ENCODE measurements at places on chromosomes 1 and 21.

DNA sequence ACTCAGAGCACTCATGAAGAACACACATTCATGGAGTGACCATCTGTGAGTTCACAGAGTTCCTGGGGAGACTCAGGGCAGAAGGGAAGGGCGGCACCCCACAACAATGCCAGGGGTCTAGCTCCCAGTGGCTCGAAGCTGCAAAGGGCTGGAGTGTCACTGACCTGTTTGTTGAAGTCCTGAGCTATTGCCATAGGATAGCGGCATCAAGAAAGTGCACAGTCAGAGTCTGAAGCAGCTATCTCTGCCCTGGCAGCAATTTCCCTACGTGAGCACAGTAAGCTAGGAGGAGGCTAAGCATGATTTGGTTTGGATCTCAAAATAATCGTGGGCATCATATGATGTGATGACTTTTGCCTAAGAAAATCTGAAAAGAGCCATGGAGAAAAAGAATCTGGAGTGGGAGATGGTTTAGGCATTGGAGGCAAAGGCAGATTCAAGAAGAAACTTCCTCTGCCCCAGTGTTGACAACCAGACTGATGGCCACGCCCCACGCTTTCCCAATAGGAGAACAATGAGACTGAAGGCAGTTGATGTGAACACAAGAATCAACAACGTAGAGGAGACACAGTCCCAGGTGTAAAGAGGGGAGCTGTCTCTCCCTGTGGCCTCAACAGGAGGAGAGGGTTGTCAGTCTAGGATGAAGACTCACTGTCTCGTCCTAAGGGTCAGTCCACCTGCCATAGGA lies 100.0 kb upstream of the SLC25A33 start:
- no peak for DNase-seq

- DNase-seq, result no peak
Observed at GRCh38 chr1:58430421-58431275, 115.9 kb downstream of the OMA1 start.

DNA sequence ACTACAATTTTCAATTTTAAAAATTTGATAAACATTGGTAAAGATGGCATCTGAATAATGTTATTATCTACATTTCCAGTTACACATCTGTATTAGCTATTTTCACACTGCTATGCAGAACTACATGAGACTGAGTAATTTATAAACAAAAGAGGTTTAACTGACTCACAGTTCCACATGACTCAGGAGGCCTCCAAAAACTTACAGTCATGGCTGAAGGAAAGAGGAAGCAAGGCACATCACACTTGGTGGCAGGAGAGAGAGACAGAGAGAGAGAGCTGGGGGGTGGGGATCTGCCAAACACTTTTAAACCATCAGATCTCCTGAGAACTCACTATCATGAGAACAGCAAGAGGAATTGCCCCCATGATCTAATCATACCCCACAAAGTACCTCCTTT lies 850.0 kb downstream of the LTN1 start:
- DNase-seq, result no peak

DNA sequence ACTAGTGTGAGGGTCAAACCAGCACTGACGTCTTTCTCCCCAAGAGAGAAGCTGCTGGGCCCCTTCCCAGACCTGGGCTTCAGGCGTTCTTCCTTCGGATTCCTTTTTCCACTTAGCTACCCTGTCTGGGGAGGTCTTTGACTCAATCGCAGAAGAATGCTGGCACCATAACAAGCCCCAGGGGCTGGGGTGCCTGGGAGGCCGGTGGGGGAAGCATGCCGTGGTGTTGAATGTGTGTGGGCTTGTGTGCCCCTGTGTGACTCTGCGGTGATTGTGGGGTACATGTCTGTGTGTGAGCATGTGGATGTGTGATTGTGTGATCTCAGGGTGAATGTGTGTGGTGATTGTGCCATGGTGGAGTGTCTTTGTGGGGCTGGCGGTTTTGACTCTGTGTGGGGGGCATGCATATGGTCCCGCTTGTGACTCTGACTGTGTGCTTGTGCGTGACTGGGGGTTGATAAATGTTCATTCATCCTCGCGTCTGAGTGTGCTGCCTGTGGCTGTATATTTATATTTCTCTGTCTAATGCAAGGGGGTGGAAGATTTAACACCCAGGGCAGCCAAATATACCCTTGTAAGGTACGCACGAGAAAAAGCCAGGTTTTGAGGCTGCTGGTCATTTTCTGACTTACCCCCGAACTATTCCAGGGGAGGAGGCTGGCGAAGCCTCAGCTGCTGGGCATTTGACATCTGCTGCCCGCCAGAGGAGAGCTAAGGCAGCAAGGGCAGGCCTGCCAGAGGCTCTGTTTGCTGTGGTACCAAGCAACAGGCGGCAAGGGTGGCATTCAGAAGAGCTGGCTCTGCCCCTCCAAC lies 1.1 kb upstream of the SYNC start:
- no peak for DNase-seq

DNA sequence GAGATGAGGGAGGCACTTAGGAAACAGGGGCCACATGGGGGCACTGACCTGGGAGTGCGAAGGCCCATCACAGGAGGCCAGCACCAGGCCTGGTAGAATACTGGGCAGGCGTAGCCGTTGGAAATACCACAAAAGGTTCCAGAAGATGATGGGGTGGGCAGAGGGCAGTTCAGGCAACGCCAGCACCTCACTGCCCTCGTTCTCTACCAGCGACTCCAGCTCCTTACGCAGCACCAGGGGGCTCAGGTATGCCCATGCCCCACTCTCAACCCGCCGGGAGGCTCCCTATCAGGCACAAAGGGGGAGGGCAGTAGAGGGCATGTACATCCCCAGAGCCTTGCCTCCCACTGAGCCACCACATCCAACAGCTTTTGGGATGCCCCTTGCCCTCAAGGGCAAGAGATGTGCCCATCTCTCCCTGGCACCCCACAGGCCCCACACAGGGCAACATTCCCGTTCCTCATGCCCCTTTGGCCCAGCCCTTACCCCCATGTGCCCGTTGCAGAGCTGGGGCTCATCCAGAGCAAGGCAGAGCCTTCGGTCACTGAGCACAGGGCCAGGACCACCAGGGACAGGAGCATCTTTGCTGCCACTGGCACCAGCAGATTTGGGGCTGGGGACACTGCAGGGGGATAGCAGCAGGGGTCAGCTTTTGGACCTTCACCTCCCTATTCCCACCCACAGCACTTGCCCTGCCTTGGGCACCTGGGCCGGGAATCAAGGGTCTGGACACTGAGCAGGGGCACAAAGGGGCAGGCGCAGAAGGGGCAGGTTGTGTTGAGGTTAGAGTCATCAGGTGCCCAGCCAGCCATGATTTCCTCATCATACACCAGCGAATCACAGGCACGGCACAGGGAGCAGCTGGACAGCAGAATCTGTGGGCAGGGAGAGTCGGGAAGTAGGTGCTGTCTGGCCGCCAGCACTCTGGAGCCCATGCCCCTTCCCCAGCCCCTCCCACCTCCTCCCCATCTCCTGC lies 9.7 kb upstream of the GATAD2B start:
- no peak for DNase-seq

GRCh38 chr1:153260585-153261280 lies 1.2 kb downstream of the LORICRIN start:
- DNase-seq, result no peak

- DNase-seq, result no peak
Observed at GRCh38 chr1:18535391-18536210, 54.9 kb downstream of the KLHDC7A start.

GRCh38 chr1:62437273-62437940 lies 558 bp downstream of the USP1 start:
- DNase-seq, result no peak

DNA sequence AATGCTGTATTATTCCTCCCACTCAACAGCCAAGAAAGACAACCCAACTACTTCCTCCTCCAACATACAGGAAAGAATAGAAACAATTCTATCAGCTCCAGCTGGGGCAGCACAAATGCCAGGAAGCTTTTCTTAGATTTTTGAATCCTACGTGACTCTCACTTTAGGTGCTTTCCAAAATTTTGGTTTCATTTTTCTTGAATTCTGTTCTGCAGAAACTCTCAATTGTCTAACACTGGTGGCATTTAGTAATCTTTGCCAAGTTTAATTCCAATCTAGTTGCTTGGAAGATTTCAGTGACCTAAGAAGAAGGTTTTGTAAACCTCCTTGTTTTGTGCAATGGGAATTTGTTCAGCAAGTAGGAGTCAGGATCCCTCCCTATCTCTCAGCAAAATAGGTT lies 37.1 kb upstream of the DOCK7 start:
- no peak for DNase-seq

DNA sequence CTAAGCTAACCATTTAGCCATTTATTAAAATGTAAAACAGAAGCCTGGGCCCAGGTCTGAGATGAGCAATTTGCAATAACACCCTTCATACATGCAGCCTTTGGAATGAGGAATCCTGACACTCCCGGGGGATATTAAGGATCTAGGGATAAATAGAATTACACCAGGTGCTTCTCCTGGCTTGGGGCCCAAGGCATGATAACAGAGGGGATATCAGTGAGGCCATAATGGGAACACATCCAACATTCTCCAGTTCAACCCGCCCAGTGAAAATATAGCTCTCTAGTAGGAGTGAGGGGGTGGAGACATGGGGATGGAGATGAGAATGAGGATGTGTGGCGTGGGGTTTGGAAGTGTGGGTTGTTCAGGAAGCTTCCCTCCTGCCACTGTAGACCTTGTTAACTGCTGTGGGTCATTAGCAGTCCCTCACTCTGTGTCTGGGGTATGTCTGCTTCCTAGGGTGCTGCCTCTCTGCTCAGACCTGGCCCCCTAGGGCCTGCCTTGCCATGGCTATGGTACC lies 57.9 kb upstream of the KANK4 start:
- DNase-seq, result no peak

DNA sequence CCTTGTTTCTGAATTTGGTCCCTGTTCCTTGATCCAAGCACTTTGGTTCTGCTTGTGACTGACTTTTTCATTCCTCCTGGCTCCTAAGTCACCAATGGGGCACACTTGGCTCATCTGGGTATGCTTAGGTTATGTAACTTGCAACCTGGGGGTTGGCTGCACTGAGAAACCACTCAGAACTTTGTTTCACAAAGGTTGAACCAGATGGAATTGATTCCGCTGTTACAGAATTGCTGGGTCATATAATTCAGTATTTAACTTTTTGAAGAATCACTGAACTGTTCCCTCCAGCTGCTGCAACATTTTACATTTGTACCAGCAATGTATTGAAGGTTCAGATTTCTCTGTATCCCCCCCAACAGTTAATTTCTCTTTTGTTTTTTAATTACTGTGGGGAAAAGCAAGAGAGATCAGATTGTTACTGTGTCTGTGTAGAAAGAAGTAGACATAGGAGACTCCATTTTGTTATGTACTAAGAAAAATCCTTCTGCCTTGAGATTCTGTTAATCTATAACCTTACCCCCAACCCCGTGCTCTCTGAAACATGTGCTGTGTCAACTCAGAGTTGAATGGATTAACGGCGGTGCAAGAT lies 9.6 kb upstream of the NVL start:
- no peak for DNase-seq

- DNase-seq, result no peak
Observed at GRCh38 chr1:176199707-176200106, 7.4 kb downstream of the COP1 start.
